ENCODE measurements at places on chromosomes 13 and 19. TPM values are rescaled to one million over a fixed set of nuclear protein-coding genes. Genes with fewer than 3 reads are reported as not detected.

The IL12RB1 gene
- 0.25 TPM for total RNA-seq

The KPTN gene
- 6.6 TPM for total RNA-seq

The DNAJC15 gene
- total RNA-seq: 9.2 TPM

The MEDAG gene
- total RNA-seq: 0.18 TPM

The SHISA2 gene
- total RNA-seq: not detected

The AMH gene
- 0.93 TPM for total RNA-seq

The TRPM4 gene
- 15.0 TPM for total RNA-seq

The PSG1 gene
- not detected for total RNA-seq

The PRR12 gene
- 10.5 TPM for total RNA-seq

The KCNN4 gene
- total RNA-seq: 0.43 TPM

The CD33 gene
- 3.4 TPM for total RNA-seq

The EFNB2 gene
- 4.3 TPM for total RNA-seq

The LGALS7 gene
- not detected for total RNA-seq

The THAP8 gene
- 2.2 TPM for total RNA-seq

The CYP2A7 gene
- 485 TPM for total RNA-seq

The ZNF132 gene
- 1.9 TPM for total RNA-seq

DNA sequence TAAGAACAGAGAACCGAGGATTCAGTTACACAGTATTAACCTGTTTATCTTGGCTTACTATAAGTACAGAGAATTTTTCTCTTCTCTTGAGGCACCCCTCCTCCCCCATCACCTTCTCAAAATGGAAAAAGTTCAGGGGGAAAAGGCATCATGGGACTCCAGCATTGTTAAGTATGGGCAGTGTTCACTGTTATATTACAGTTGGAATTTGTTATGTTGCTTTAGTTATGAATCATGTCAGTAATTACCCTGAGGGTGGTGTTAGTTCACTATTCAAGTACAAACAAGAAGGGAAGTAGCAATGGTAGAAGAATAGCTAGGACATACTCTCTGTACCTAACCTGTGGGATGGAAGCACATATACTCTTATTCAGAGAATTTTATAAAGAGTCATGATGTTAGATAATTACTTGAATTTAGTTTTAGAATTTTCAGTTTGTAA lies 12.0 kb downstream of the LPAR6 start:
- no peak for DNase-seq

DNA sequence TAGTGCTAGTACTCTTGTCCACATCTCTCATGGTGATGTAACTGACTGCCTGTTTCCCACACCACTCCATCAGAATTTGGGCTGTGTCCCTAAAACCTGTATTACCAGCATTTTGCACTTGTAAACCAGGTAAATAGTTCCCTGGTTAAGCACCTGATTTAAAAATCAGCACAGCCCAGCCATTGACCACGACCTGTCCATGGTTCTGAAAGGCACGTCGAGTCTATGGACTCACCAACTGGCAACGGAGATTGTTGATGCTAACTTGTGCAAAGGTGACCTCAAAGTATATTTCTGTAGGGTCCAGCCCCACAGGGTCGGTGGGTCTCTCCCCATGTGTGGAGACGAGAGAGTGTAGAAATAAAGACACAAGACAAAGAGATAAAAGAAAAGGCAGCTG lies 46.7 kb upstream of the ZNF835 start:
- no peak for DNase-seq

DNA sequence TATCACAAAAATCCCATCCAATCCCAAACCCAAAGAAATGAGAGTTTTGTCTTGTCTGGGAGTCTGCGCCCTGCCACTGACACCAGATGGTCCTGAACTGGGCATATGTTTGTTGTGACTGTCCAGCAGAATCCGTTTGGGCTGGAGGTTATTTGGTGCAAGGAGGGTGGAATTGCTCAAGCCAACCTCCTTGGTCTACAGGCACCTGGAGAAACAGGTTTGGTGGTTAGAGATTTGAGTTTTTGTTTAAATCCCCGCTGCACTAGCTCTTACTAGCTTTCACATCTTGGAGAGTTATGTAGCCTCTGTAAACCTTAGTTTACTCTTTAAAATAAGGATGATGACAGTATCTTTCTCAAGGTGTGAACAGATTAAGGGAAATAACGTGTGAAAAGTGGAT lies 101.7 kb downstream of the SLC7A1 start:
- DNase-seq: no peak

DNA sequence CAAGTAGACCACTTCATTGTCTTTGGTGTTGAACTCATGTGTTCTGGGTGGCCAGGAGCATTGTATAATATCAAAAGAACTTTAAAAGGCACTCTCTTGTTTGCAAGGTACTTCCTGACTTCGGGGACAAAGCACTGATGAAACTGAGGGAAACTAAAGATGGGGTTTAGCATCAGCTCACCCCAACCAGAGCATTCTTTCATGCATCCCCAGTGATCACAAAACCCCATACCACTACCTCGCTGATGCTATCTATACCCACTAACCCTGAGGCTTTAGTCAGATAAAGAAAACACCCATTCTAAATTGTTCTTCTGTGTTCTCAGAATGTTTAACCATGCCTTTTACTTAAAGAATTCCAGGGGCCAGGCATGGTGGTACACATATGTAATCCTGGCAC lies 94.5 kb upstream of the DOCK9 start:
- no peak for DNase-seq

DNA sequence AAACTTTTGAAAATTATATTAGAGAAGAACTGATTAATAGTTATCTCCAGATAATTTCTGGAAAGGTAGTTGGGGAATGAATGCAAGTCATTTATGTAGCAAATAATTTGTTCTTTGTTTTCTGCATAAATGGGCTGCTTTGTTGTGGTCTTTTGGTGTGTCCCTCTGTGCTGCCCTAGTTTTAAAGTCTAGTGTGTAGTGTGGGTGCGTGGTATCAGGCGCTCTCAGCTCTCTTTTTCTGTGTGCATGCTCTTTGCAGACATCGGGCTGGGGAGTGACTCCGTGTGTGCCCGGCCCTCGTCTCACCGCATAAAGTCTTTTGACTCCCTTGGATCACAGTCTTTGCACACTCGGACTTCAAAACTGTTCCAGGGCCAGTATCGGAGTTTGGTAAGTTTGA lies 94.5 kb downstream of the ARHGEF7 start:
- DNase-seq: no peak

DNA sequence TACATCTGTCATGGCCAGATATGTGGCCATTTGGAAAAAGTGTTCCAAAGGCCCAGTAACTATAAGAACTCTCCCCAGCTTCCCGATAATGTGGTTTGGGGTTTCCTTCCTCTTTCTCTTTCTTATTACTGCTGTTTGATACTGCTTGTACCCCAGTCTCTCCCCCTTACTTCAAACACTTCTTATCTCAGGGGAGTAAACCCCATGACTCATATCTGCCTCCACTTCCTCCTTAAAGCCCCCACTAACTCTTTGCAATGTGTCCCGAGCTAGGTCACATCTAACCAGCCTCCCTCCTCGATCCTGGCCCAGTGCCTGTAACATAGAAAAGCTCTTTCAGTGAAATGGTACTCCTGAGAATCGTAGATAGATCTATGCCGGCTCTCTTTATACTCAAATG lies 82.4 kb upstream of the STARD13 start:
- no peak for DNase-seq

DNA sequence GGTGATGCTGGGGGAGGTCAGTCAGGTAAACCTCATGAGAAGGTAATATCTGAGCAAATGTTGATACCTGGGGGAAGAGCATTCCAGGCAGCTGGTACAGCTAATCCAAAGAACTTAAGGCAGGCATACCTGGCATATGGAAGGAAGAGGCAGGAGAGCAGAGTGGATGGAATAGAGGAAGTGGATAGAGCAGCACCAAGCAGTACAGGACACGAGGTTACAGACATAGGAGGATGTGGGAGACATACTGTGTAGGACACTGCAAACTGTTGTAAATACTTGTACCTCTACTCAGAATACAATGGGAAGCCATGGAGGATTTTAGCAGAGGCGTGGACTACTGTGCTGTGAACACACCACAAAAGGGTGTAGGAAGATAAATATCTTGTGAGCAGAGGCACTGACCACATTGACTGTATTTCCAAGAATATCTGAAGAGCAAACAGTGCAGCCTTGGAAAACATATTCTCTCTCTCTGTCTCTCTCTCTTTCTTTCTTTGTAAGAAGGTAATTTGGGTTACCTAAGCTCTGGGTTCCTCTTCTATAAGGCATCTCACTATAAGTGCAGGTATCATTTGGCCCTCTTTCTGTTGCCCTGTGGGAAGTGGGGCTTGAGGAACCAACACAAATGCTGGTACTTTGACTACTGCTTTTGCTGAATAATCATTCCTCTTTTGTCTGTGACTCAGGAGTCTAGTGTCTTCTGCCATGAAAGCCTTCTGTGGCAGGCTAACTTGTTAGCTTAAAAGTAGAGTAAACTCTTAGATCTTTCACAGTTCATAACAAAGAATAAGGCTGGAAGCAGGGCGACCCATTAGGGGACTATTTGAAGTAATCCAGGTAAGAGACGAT lies 238.0 kb downstream of the VWA8 start:
- no peak for DNase-seq

DNA sequence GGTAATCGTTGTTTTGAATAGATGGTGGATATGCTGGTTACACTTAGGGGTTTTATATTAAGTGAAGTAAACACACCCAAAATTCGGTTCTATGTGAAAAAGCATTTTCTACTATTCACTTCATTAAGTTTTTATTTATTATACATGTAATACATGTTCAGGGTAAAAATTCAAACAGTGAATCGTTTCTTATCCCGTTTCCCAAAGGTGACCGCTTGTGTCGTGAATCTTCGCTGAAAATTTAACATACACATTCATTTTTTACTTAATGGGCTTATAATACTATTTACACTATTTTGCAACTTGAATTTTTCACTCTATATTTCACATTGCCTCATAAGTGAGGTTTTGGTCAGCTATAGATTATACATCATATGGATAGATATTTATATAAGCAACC lies 24.5 kb downstream of the IPO5 start:
- no peak for DNase-seq

- DNase-seq: no peak
These were observed 1.7 kb downstream of the DPY19L3 start for GRCh38 chr19:32407004-32407992.

- DNase-seq: no peak
These were observed 32.6 kb downstream of the PDE4A start for GRCh38 chr19:10452726-10453618.

- DNase-seq: no peak
These were observed 662.4 kb downstream of the TBC1D4 start for GRCh38 chr13:74819549-74819948.

- no peak for DNase-seq
These were observed 4.7 kb downstream of the SPPL2B start for GRCh38 chr19:2333027-2333806.

GRCh38 chr13:51958217-51958547 lies 53.1 kb downstream of the ATP7B start:
- no peak for DNase-seq

GRCh38 chr19:29171525-29171924 lies 41.4 kb downstream of the UQCRFS1 start:
- no peak for DNase-seq

GRCh38 chr13:102698649-102698980 lies 3.8 kb upstream of the METTL21C start:
- DNase-seq: no peak

DNA sequence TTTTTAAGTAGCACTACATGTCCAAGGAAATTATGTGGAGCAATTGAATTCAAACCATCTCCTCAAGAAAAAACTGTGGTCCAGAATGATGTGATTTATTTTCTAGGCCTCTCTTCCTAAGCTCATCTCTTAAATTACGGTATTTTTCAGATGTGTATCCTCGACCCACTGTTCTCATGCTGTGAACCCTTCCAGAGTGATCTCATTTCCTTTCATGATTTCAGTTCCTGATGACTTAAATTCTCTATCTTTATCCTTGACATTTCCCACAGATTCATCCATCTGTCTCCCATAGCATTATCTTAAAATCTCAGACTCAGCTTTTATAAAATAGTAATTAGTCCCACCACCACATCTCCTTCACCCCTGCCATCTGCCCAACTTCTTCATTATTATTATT lies 117.6 kb upstream of the SPRY2 start:
- DNase-seq: no peak

- no peak for DNase-seq
These were observed at the start of gene LINGO3 for GRCh38 chr19:2308114-2308556. TSS of gene LINGO3 (minus strand) at chr19:2308154. CDS start at chr19:2291776, 16,378 bp downstream.

- DNase-seq: no peak
These were observed 204.2 kb downstream of the DCLK1 start for GRCh38 chr13:35926859-35927530.

DNA sequence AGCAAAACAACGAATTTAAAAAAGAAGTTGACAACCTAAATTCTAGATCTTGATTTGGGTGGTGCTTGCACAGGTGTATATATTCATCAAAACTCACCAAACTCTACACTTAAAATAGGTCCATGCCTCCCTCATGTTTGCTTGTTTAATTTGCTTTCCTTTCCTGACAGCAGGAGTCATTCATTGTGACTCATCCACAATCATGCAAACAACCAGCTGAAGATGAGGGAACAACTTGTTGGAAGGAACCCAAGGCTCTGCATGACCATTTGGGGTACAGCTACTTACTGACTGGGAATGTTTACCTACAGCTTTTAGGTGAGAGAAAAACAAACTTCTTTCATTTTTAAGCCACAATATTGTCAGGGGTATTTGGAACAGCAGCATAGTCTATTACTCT lies 96.6 kb downstream of the RXFP2 start:
- no peak for DNase-seq

GRCh38 chr13:72864142-72865011 lies 82.4 kb downstream of the PIBF1 start:
- no peak for DNase-seq

DNA sequence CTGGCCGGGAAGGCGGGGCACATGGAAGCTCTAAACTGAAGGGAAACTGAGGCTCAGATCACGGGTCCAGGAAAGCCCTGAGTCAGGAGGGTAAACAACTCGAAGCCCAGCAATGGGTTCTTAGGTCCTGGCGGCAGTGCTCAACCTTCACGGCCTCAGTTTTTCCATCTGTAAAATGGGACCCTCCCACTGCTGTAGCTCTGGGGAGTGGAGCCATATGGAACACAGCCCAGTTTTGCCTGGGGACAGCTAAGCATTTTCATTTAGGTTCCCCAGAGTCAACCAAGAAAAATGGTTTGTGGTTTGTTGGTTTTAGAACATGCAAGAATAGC lies 30.4 kb downstream of the CEBPG start:
- DNase-seq: no peak

GRCh38 chr19:43574424-43575155 lies 737 bp downstream of the XRCC1 start:
- DNase-seq: no peak

DNA sequence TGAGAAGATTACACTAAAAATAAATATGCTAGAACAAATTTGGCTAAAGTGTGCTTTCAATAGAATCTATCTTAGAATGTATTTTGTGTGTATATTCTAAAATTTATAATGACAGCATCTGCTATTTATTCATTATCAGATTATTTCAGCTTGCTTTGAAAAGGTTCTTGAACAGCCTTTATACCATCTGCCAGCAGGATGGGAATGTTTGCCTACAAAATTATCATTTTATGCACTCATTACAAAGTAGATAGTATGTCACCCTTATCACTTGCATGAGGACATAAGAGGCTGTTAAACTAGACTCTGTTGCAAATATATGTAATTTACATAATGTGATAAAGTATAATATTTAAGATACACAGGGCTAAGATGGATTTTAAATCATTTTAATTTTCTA lies 1286.9 kb upstream of the PCDH20 start:
- no peak for DNase-seq

GRCh38 chr19:13931391-13932148 lies 6.6 kb downstream of the PODNL1 start:
- no peak for DNase-seq

GRCh38 chr13:59631271-59631670 lies 532.5 kb downstream of the DIAPH3 start:
- DNase-seq: no peak

GRCh38 chr13:113634279-113635047 lies 23.5 kb downstream of the ATP4B start:
- DNase-seq: no peak

Data from left lobe of liver (tissue), 2 donors.